ENCODE measurements at places on chromosomes 5 and 9.
A peak's percentile ranks its signal among the peaks of the same experiment; 100 is the strongest.

DNA sequence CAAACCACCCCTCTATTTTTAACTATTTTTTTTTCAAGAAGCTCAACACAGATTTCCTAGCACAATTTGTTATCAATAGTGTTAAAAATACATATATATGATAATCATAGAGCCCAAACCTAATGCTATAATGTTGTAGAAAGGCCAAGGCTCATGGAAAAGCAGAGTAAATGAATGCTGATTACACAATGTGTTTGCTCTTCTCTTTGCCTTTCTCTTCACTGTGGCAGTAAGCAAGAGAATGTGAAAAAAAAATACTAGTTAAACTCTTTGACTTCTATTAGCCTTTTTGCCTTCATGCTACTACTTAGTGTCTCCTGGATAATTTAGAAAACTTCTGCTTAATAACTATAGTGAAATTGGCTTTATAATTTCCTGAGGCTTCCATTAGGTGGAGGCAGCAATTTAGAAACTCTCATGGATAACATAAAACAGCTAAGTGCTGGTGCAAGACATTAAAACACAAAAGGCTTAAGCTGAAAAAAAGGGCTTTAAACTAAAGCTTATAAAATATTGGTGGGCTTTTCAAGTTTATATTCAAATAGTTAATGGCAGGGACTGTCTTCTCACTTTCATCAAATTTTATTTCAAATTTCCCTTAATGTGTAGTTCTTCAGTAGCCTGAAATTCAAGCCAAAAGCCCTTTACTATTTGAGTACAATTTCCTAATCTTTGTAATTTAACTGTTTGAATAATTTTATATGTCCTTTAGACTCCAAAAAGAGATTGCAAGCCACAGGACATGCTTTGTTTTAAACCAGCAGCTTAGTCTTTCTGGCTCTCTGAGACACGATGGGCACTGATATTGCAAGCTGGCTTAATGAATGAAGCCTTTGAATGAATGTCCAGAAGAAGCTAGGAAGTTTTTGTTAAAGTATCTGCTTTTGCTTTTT, 2031.8 kb upstream of the CDH6 start:
- no peak for DNase-seq

DNA sequence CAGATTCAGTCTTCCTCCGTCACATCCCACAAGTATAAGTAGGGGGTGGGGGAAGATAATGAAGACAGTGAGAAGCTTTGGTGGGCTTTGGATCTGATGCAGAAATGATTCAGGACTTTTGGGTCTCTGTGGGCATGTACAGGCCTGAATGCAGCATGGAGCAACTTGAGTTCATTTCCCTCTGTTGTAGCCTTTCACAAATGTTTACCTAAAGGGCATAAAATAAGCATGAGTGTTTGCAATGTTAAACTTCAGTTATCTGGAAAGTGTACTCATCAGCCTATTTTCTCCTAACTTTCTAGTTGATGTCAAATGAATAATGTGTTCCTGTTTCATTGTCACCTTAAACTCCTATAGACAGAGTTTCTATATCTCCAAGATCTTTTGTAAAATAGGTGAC, 39.3 kb downstream of the GARNL3 start:
- no peak for DNase-seq

GRCh38 chr9:35308316-35308715, 146.5 kb downstream of the UNC13B start:
- DNase-seq, result no peak

GRCh38 chr9:136614372-136614922, 48.3 kb upstream of the EGFL7 start:
- no peak for DNase-seq

DNA sequence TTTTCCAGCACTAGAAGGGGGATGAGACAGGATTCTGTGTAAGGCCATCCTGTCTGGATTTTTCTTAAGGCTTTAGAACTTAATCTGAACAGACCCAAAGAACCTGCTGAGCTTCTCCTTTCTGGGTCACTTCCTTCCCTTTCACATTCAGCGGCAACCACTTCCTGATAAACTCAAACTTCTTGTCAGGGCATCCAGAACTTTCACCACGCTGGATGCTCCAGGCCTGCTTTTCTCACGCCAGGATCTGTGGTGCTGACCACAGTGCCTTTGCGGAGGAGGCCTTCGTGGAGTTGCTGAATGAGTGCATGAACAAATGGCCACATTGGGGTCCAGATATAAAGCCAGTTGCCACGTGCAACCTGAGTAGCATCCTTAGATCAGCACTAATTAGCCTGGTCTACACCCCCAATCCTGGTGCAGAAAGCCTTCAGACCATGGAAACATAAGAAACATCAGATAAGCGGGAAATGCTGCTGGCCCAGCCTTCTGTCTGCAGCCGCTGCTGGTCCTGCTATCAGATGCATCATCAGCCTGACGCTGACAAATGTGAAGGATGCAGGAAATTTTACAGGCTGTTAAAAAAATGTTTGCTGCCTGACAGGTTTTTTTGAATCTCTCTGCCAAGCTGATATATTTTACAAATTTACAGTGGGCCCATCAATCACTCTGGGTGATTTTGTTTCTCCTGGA, 75.3 kb upstream of the BARHL1 start:
- DNase-seq, result peak; percentile 29

- no peak for DNase-seq
Observed at GRCh38 chr9:111375817-111376564, 46.0 kb upstream of the OR2K2 start.

DNA sequence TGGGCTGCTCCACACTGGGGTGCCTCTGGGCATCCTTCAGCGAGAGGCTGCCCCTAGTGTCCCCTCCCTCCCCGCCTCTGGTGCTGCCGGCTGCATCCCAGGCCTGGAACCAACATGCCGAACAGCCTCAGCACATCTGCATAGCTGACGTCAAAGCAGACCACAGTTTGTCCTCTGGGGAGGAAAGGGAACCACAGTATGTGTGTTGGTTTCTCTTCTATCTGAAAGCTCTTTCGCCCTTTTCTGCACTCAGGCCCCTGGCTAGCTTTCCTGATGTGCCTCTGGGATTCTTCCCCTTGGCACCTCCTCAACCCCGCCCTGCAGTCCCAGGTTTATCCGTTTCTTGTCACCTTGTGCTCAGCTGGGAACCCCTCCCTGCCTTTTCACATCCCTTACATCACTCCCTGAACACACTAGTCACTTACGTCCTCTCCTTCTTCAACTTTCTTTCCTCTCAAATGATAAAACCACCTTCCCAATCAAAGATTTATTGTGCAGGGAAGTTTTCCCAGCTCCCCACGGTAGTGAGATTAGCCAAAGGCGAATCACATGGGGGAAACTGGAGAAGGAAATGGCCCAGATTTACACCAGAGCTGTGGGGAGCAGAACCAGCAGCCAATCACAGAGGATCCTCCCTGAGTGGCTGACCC, 35.5 kb upstream of the B4GALT1 start:
- DNase-seq, result peak; percentile 30

DNA sequence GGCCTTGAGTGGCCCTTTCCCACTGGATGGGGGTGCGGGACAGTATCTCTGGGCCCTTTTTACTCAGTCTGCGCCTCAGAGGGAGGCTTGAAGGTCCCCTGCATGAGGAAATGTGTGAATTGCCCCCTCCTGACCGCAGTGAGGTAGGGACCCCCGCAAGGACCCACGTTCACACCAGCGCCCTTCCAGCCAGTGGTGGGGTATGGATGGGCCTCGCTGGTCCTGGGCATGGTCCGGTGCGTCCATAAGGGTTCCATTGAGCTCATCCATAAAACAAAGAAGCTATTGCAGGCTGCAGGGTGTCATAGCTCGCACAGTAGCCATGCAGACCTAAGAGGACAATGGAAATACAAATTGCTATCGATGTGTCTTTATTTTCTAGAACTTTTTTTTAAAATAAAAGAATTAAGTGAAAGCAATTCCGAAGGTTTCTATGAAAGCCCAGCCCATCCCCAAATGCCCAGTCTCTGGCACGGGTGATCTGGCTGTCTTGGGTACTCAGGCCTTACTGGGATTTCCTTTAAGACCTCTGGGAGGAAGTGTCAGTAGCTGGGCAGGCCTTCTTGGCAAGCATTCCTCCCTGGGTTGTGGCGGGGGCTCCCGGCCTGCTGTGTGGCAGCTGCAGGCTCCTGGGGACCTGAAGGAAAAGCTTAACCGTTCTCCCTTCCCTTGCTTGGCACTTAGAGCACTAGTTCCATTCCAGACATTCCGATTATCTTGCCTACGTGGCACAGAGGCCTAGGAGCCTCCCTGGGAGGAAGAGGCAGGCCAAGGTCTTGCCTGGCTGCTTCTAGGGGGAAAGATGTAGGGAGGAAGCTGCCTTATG, 1.5 kb upstream of the SEMA5A start:
- DNase-seq, result no peak

DNA sequence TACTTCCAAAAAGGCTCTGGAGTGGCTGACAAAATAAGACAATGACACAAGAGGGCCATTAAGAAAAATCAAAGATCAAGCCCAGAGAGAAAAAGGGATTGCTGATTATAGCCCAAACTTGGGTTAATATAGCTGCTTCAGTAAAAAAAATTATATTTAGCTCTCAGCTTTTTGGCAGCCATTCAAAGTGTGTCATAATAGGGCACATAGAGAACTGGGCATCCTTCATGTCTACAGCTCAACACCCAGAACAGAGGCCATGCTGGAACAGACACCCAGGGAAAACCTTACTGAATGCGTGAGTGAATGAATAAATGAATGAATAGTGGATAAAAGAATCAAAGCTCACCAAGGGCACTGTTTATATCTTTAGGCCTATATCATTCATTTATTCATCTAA, 110.1 kb downstream of the SLIT3 start:
- no peak for DNase-seq

DNA sequence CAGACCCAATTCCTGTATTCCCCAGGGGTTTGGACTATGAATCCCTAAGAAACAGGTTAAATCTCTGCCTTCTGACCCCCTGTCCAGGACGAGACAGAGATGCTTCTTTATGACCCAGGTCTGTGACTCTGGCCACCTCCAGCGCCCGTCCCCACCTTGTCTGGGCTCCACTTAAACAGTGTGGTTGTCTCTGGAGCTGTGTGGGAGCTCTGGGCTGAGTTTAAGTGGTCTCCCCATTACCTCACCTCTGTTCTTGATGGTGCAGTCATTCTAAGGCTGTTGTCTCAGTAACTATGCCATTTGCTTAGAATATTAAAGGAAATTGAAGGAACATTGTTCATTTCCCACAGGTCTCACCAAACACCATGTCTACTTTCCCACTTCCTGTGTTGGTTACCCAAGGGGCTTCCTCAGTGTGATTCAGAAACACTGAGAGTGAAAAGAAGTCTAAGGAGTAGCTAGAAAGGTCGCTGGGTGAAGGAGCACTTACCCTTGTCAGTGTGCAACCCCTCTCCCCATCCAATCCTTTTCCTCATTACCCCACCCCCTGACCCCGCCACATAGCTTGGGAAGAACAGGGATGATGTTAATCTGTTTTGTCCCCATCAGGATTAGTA, 127.8 kb upstream of the CKMT2 start:
- DNase-seq, result no peak

- no peak for DNase-seq
Observed at GRCh38 chr9:28678097-28678496, 1104.8 kb upstream of the C9orf72 start.

Data from KBM-7 (cell line).